CD4-positive, alpha-beta T cell treated with Interleukin-15 for 4 hours (primary cell): ENCODE measurements at places on chromosomes 12 and 14.

- DNase-seq: no peak
These were observed 8.2 kb upstream of the ZNF410 start for GRCh38 chr14:73878436-73878835.

- no peak for DNase-seq
These were observed 89.7 kb downstream of the ESRRB start for GRCh38 chr14:76465664-76466063.

- no peak for DNase-seq
These were observed 539.1 kb downstream of the TMTC2 start for GRCh38 chr12:83225806-83226205.

GRCh38 chr12:94172031-94172430, 23.7 kb downstream of the PLXNC1 start:
- DNase-seq: no peak

DNA sequence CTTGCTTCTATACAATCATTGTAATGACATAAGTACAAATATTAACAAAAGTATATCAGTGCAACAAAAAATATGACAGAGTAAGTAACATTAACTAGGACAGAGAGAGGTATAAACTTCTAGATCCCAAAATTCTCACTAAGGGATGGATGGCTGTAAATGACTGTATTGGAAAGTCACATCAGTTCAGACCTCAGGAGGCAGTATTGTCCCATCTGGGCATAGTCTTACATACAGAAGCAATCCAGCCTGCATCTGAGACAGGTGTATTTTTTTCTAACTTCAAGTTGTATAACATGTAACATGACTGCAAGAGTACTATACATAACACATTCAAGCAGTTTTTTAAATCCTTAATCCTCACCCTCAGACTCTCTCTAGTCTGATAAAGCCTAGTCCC, 99.0 kb downstream of the GARIN6 start:
- DNase-seq: no peak

GRCh38 chr14:54355698-54356097, 41.1 kb upstream of the CDKN3 start:
- DNase-seq: no peak

GRCh38 chr12:14910090-14910915, 24.6 kb upstream of the MGP start:
- DNase-seq: no peak

GRCh38 chr12:128178565-128178964, 88.4 kb upstream of the TMEM132C start:
- no peak for DNase-seq

DNA sequence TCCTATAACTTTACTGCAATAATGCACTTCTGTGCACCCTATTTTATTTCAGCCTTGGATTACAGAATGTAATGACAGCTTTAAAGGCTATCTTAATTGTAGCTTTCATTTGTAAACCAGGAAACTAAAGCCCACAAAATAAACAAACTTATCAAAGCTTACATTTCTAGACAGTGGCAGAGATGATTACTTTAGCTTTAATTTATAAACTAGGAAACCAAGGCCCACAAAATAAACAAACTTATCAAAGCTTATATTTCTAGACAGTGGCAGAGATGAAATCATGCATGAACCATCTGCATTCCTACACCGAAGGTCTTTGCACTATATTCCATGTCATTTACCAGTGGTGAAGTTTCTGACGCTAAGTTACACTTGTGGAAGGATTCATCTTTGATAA, 74.4 kb downstream of the PRKD1 start:
- DNase-seq: no peak

- DNase-seq: no peak
These were observed 27.3 kb upstream of the KLRF1 start for GRCh38 chr12:9799961-9800360.

- no peak for DNase-seq
These were observed 5.6 kb downstream of the LTA4H start for GRCh38 chr12:96029826-96030225.

GRCh38 chr12:118145113-118145797, 9.3 kb downstream of the PEBP1 start:
- DNase-seq: no peak

DNA sequence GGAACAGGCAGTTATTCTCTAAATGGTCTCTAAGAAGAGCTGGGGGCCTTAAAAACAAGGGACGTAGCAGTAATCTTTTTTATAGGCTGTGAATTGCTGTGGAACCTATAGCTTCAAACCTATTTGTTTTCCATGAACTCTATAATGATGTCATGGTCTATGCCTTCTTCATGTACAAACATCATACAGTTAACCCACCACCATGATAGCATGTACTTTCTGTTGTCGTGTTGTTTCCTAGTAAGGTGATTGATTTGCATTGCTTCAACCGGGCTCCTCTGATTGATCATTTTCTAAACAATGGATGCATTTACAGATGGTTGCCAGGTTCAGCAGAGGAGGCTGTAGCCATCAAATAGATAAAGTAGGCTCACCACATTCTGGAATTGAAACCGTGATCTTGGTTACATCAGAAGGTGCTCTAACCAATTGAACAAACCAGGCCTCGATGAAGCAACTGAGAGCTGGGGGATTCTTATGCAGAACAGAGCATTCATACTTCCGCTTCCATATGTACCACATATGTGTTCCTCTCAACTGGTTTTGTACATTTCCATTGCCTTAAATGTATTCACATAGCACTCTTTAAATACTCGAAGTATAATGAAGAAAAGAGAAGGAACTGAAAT, 25.6 kb upstream of the PCNX1 start:
- no peak for DNase-seq

DNA sequence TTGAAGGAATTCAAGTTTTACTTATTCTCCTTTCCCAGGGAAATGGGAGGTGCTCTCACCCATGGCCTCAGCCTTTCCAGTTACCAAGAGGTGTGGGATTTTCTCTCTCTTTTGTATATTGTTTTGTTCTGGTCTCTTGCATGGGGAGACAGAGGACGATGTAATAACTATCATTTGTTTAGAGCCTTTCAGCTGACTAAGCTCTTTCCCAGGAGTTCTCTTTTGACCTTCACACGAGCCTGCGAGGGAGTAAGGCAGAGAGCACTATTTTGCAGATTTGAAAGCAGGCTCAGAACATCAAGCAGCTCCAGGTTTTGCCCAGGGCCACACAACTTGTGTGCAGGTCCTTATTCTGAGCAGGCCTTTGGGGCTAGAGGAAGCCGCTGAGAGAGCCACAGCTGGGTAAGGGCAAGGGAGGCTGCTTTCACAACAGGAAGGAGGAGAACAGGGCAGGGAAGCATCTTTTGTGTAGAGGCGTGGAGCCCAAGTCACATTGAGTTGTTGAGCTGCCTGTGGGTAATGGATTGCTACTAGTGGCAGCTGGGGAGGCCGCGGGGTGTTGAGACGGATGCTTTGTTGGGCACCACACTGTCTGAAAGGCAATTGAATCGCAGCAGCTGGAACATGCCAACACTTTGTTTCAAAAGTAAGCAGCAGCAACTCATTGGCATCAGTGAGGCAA, 116.2 kb downstream of the PRMT8 start:
- DNase-seq: no peak

- no peak for DNase-seq
These were observed 38.1 kb upstream of the NT5DC3 start for GRCh38 chr12:103879048-103879692.

DNA sequence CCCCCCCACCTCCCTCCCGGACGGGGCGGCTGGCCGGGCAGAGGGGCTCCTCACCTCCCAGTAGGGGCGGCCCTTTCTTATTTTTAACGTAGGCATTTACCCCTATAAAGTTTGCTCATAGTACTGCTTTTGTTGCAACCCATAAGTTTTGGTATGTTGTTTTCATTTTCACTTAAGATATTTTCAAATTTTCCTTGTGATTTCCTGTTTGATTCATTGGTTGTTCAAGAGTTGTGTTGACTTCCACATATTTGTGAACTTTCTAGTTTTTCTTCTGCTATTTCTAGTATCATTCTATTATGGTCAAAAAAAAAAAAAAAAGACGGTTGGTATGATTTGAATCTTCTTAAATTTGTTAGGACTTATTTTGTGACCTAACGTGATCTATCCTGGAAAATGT, 6.5 kb downstream of the NOXRED1 start:
- DNase-seq: no peak

GRCh38 chr14:68471029-68471963, 321.6 kb downstream of the ZFP36L1 start:
- no peak for DNase-seq

GRCh38 chr14:21680072-21680471, 6.5 kb upstream of the OR4E1 start:
- DNase-seq: no peak

DNA sequence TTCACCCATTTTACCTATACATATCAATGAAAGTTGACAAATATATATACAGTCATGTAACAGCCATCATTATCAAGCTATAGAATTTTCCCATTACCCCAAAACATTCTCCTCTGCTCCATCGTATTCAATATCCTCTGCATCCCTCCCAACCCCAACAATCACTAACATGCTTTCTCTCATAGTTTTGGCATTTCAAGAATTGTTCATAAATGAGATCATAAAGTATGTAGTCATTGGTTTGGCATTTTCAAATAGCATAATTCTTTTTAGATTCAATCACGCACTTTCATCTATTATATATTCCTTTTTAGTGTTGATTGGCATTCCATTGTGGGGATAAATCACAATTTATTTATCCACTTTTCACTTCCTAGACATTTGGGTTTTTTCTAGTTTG, 866.0 kb upstream of the TMEM132C start:
- DNase-seq: no peak

GRCh38 chr12:50101663-50102062, 2.1 kb upstream of the GPD1 start:
- no peak for DNase-seq

GRCh38 chr12:121970581-121971300, 50.9 kb upstream of the BCL7A start:
- DNase-seq: no peak

DNA sequence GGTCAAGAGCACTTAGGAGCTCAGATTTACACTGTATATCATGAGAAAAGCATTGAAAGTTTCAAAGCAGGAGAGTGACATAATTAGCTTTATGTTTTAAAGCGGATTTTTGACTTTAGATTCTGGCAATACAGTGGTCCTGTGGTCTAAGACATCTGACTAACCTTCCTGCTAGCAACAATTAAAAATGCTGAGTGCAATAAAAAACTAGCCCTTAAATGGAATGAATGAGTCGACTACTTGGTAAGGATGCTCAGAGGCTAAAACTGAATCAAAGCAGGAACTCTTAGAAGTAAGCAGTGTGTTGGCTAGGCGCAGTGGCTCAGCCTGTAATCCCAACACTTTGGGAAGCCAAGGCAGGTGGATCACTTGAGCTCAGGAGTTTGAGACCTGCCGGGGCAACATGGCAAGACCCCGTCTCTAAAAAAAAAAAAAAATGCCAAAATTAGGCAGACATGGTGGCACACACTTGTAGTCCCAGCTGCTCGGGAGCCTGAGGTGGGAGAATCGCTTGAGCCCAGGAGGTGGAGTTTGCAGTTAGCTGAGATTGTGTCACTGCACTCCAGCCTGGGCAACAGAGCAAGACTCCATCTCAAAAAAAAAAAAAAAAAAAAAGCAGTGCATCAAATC, 18.9 kb downstream of the BICD1 start:
- no peak for DNase-seq

DNA sequence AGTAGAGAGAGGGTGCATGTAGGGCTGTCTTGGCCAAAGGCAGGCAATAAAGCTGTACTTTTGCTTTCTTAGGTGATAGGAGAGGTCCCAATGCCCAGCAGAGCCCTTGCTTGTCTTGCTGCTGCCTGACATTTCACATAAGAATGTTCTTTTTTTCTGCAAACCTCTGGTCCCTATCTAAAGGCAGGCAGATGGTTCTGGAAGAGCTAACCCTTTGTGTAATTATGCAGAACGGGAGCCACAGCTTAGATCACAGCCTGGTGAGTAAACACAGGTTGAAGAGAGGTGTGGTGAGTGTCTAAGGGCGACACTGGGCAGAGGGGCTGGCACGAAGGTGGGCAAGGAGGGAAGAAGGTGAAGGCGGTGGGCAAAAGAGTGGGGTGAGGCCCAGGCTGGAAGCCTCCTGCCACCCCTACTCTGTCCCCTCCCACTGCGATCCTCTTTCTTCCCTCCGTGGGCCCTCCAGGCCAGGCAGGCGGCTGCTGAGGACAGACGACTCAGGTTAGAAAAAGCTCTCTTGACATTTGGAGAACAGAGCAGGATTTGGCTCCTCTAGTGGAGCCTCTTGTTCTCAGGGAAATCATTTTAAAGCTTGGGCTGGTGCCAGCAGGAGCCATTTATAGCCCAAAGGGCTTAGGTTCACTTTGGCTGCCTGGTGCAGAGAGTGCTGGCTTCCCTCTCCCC, 42.8 kb downstream of the PRMT8 start:
- no peak for DNase-seq

DNA sequence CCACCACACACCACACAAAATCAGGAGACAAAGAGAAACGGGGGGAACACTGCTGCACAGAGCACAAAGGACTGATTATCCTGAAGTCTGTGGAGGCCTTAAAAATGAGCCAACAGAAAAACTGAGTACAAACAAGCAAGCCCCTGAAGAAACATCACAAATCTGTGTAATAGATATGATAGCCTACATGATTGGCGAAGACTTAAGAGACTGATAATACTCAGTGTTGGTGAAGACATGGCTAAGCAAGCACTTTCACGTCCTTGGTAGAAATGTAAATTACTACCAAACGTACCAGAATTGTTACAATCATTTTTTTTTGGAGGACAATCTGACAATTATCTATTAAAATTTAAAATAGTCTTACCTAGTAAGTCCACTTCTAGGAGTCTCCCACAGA, 74.6 kb downstream of the NINJ2 start:
- DNase-seq: no peak

- peak; percentile 77 for DNase-seq
These were observed 102.8 kb upstream of the BCAT1 start for GRCh38 chr12:25051656-25052195.
